Stomach (tissue), 19 donors: ENCODE measurements at places on chromosomes 11 and 22. TPM values are rescaled to one million over a fixed set of nuclear protein-coding genes. Genes with fewer than 3 reads are reported as not detected.

The PANX2 gene
- 0.29 TPM for total RNA-seq

The APOL3 gene
- total RNA-seq = 2.9 TPM

The SUSD2 gene
- 23.8 TPM for total RNA-seq

The KDELR3 gene
- total RNA-seq = 11.6 TPM

The HBG1 gene
- not detected for total RNA-seq

DNA sequence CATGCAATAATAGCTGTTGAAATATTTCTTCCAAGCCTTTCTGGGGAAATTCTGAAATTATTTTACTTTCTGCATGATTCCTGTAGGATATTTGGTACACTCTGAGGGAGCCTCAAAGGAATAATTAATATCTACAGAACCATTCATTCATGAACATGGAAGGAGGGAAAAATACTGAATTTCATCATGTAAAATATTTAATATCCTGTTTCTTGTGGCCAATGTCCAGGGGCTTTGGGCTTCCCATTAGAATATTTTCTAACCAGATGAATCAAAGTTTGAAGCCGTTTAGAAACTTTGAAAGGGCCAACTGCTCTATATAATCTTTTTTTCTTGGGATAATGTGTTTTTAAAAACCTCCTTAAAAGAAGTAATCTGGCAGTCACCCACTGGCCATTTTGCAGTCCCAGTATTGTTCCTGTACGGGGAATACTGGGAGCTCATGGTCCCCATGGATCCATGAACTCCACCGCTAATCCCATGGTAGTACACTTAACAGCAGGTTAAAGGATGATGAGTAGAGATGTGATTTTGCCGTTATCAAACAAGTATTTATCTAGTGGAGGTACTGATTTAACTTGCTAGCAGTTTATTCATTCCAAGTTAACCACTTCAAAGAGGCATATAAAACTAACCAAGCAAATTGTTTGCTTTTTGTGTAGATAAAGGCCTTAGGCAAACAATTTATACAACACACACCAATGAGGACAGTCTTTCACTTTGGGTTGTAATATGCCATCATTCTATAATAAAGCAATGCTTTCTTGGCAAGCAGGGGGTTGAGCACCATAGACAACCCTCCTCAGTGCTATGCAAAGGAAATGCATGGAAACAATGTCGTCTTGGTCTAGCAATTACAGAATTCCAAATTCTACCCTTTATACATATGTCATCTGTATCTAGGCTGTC is 34.5 kb upstream of the BLID start:
- peaks cover 29% of the 10 kb centered on the region for H3K4me1 ChIP-seq
- H3K4me3 ChIP-seq = no peak overlapping the region
- no peaks in the 10 kb centered on the region for H3K36me3 ChIP-seq
- no peaks in the 10 kb centered on the region for H3K27me3 ChIP-seq

- DNase-seq = peak; percentile 87
- H3K4me1 ChIP-seq = peaks cover 11% of the 10 kb centered on the region
- H3K27me3 ChIP-seq = no peaks in the 10 kb centered on the region
- no peak overlapping the region for H3K27ac ChIP-seq
Measured at GRCh38 chr11:119832202-119832935, 103.4 kb upstream of the NECTIN1 start.

- no peak for DNase-seq
- H3K27me3 ChIP-seq = no peaks in the 10 kb centered on the region
- H3K36me3 ChIP-seq = no peaks in the 10 kb centered on the region
- H3K27ac ChIP-seq = no peak overlapping the region
- H3K4me1 ChIP-seq = peaks cover 22% of the 10 kb centered on the region
- H3K4me3 ChIP-seq = no peak overlapping the region
Measured at GRCh38 chr22:32916025-32916424, 114.5 kb downstream of the TIMP3 start.

- H3K27ac ChIP-seq = no peak overlapping the region
Measured at GRCh38 chr22:47052236-47053012, 290.0 kb downstream of the TBC1D22A start.

- no peaks in the 10 kb centered on the region for H3K27me3 ChIP-seq
- H3K4me1 ChIP-seq = peaks cover 44% of the 10 kb centered on the region
- no peak overlapping the region for H3K4me3 ChIP-seq
- no peak for DNase-seq
Measured at GRCh38 chr11:44978274-44978960, 27.7 kb upstream of the TP53I11 start.

DNA sequence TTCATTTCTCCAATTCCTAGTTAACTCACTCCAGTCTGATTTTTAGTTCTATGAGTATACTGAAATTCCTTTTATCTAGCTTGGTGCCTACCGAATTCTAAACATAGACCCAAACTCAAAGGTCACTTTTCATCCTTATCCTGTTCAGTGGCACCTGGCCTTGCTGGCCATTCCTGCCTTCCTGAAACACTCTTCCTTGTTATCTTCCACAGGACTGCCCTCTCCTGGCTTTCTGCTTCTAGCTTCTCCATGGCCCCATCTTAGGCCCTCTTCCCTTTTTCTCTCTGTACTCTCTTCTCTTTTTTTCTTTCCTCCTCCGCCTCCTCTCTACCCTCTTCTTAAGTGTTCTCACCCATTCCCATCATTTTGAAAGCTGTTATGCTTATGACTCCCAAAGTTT is 87.3 kb downstream of the WNT11 start:
- H3K27me3 ChIP-seq = no peaks in the 10 kb centered on the region
- H3K27ac ChIP-seq = peak overlapping the region; percentile 16
- no peak for DNase-seq

DNA sequence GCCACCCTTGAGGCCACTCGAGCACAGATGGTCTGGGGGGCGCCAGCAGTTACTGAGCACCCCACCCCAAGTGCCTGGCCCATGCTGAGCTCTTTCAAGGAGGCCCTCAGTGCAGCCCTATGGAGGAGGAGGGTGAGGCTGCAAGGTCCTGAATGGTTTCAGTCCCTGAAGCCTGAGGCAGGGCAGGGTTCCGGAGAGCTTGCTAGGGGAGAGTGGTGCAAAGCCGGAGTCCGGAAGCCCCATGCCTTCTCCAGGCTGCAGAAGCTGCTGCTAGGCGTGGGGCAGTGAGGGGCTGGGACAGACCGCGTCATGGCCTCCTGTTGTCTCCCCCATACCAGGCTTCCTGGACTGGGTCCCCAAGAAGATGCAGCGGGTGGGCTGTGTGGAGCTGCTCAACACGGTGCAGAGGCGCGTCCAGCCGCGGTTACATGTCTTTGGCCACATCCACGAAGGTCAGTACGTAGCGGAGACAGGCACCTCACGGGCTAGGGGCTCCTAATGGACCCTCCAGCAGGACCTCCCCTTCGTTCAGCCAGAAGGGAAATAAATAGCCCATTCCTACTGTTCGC is 90.6 kb downstream of the MPPED1 start:
- no peaks in the 10 kb centered on the region for H3K4me1 ChIP-seq
- peaks cover 7% of the 10 kb centered on the region for H3K27me3 ChIP-seq
- no peak overlapping the region for H3K27ac ChIP-seq
- no peak for DNase-seq
